ENCODE measurements at places on chromosomes 7 and 10. TPM values are rescaled to one million over a fixed set of nuclear protein-coding genes. Genes with fewer than 3 reads are reported as not detected.

The HACD1 gene
- total RNA-seq: 1.9 TPM

The FFAR4 gene
- total RNA-seq: 1.3 TPM

DNA sequence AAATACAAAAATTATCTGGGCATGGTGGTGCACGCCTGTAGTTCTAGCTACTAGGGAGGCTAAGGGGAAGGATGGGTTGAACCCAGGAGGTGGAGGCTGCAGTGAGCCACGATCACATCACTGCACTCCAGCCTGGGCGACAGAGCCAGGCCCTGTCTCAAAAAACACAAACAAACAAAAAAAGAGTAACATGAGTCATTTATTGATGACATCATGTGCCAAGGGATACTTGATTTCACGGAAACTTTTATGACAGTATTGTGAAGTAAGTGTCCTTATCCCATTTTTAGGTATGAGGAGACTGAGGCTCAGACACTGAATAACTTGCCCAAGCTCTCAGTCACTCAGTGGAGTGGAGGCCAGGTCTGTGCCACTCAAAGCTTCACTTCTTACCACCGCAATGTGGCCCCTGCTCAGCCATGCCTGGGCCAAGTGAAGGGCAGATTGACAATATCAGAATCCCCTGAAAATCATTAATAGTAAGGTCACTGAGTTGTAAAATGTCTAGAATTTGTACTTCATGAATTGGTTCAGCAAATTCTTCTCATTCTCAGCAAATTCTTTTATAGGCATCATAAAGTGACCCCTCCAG, 36.5 kb downstream of the EMX2 start:
- DNase-seq: no peak

GRCh38 chr10:123835575-123835974, 56.0 kb downstream of the CPXM2 start:
- no peak for DNase-seq

- DNase-seq: no peak
These were observed 528.2 kb upstream of the NRP1 start for GRCh38 chr10:33862536-33863105.

All from suprapubic skin (tissue), 4 donors.